ENCODE measurements at places on chromosomes 7 and 10. TPM values are rescaled to one million over a fixed set of nuclear protein-coding genes. Genes with fewer than 3 reads are reported as not detected.

Gene LAMB1
- total RNA-seq, result 419 TPM

Gene SDHAF3
- 2.1 TPM for total RNA-seq

Gene C7orf25
- 6.5 TPM for total RNA-seq

Gene OR2A7
- not detected for total RNA-seq

Gene C7orf57
- 0.19 TPM for total RNA-seq

Gene CHN2
- total RNA-seq, result 0.76 TPM

Gene SEPTIN7
- total RNA-seq, result 244 TPM

Gene NT5C3A
- total RNA-seq, result 16.2 TPM

Gene LRRC18
- not detected for total RNA-seq

Gene MNX1
- total RNA-seq, result not detected

Gene GATA3
- 0.16 TPM for total RNA-seq

Gene ITGB8
- 0.32 TPM for total RNA-seq

Gene DNAJB9
- 24.9 TPM for total RNA-seq

Gene CPVL
- total RNA-seq, result 7.0 TPM

Gene HOXA13
- total RNA-seq, result not detected

Gene TFPI2
- total RNA-seq, result 81.8 TPM

Gene PCDH15
- under 0.01 TPM for total RNA-seq

Gene HNRNPH3
- total RNA-seq, result 51.4 TPM

Gene CPA2
- not detected for total RNA-seq

Gene CTAGE6
- total RNA-seq, result 0.32 TPM

Gene CCDC186
- 26.1 TPM for total RNA-seq

Gene H2BK1
- not detected for total RNA-seq

Gene CLRN3
- total RNA-seq, result not detected

Gene NKX1-2
- not detected for total RNA-seq

Gene FXYD4
- total RNA-seq, result not detected

Gene EN2
- total RNA-seq, result not detected

Gene PPP1R17
- total RNA-seq, result not detected

Gene ACBD7
- 3.1 TPM for total RNA-seq

Gene GTF2IRD1
- total RNA-seq, result 6.9 TPM

Gene SRRM3
- 2.5 TPM for total RNA-seq

Gene MYOF
- total RNA-seq, result 254 TPM

Gene GNB2
- 102 TPM for total RNA-seq

Gene TFEC
- 8.5 TPM for total RNA-seq

Gene NME8
- total RNA-seq, result not detected

Gene NODAL
- total RNA-seq, result not detected

Gene MAP3K8
- total RNA-seq, result 2.4 TPM

Gene MYL10
- total RNA-seq, result not detected

Gene LDB3
- total RNA-seq, result not detected

Gene NXPH1
- total RNA-seq, result not detected

Gene IFIT1B
- not detected for total RNA-seq

Gene SUN3
- not detected for total RNA-seq

Gene LIPF
- total RNA-seq, result not detected

Gene TCERG1L
- not detected for total RNA-seq

Gene MDFIC
- total RNA-seq, result 36.6 TPM

Gene SLC16A12
- not detected for total RNA-seq

Gene ZNF117
- total RNA-seq, result 5.8 TPM

Gene POLR2J2
- 0.97 TPM for total RNA-seq

Gene LRRN3
- under 0.01 TPM for total RNA-seq

Gene PIK3AP1
- 0.13 TPM for total RNA-seq

Gene HMX3
- not detected for total RNA-seq

Gene HOGA1
- total RNA-seq, result 0.16 TPM
